ENCODE measurements at places on chromosomes 13 and 19. TPM values are rescaled to one million over a fixed set of nuclear protein-coding genes. Genes with fewer than 3 reads are reported as not detected.

NLRP11 gene
- 0.11 TPM for polyA plus RNA-seq

MYDGF gene
- polyA plus RNA-seq = 63.5 TPM

NLRP5 gene
- not detected for polyA plus RNA-seq

ADGRE3 gene
- not detected for polyA plus RNA-seq

FLT1 gene
- polyA plus RNA-seq = 2.2 TPM

ERICH6B gene
- polyA plus RNA-seq = not detected

KLC3 gene
- polyA plus RNA-seq = not detected

RNF225 gene
- polyA plus RNA-seq = not detected

TMEM38A gene
- 46.0 TPM for polyA plus RNA-seq

CEBPG gene
- 10.5 TPM for polyA plus RNA-seq

ZNF506 gene
- polyA plus RNA-seq = 42.8 TPM

PCSK4 gene
- not detected for polyA plus RNA-seq

Measured in Purkinje cell (primary cell).